Sciatic nerve (tissue), 2 donors: ENCODE measurements at places on chromosomes 11 and 22.
A peak's percentile ranks its signal among the peaks of the same experiment; 100 is the strongest.

DNA sequence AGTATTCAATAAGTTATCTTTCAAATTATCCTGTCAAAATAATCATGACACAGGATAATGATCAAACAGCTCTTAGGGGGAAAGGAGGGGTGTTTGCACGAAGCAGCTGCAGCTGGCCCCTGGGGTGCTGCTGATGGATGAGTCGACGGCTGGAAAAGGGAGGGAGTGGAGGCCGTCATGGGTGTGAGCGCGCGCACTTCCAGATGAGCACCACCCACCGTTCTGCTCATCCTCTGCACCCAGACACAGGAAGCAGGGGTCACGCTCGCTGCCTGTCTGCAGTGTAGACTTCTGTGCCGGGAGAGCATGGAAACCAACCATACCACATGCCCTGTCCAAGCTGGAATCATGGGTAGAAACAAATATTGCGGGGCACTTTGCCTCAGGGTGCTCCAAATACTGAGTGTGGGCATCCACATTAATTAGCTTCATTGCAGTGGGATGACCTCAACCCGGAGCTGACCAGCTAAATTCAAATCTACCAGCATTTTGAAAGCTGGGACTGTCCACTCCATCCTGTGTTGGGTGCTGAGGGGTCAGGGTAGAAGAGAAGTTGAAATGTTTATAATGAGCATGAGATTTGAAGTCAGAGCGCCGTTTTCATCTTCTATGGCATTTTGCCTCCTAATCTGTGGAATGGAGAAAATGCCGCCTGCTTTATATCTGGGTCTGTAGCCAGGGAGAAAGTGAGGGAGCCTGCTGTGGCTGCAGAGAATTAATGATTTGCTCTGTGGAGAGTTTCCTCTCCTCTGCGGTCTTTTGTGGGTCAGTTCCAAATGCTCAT lies 802.4 kb downstream of the TBC1D22A start:
- no peak for DNase-seq

DNA sequence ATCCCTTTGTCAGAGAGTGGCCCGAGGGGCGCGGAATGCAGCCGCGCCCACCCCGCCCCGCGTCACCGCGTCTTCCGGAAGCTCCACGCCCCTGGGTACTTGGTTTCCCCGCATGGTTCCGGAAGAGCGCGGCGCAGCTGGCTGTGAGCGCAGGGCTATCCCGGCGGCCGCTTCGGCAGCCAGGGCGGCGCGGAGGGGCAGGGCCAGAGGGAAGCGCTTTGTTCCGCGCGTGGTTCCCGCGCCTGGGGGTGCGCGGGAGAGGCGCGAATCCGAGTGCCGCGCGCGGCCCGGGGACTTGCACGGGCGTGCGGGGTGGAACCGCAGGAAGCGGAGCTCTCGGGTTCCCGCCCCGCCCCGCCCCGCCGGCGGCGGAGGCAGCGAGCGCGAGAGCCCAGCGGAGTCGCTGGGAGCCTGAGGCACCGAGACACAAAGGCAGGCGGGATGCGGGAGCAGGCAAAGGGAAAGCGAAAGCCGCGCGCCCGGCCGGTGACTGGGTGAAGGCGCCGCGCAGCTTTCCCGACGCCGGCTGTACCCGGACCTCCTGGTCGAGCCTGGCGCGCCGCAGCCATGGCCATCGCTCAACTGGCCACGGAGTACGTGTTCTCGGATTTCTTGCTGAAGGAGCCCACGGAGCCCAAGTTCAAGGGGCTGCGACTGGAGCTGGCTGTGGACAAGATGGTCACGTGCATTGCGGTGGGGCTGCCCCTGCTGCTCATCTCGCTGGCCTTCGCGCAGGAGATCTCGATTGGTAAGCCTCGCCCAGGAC lies at the start of gene PANX1:
Gene PANX1 (plus strand): TSS at position 96 of the 766 bp plus-strand sequence. CDS start 472 bp downstream, at position 568.
- DNase-seq: peak; percentile 81

DNA sequence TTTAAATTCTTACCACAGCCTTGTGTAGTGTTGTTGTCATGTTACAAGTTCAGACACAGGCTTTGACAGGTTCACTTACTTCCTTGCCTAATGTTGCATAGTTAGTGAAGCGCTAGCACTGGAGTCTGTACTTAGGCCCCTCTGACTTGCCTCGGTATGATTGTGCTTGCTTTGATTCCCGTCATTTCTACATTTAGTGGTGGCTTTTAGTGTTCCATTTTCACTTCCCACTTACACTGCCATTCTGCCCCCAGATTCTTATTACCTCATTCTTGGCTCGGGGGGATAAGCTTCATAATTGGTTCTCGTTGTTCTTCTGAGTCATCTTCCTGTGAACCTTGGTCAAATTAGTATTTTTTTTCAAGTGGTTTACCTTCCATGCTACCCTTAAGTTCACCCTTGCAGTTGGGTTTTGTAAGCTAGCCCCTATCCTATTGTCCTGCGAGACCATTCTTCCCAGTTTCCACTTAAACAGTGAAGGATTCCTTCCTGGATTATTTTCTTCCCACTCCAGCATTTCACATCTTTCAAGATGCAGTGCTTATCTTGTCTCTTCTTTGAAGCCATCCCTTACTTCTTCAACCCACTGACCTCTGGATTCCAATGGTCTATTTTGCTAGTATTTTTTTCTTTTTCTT lies 68.7 kb downstream of the DDX10 start:
- no peak for DNase-seq

GRCh38 chr11:5343474-5344335 lies at the start of gene OR51B5:
OR51B5 (minus strand) TSS chr11:5343524; CDS start chr11:5343524, 0 bp downstream.
- DNase-seq: no peak

DNA sequence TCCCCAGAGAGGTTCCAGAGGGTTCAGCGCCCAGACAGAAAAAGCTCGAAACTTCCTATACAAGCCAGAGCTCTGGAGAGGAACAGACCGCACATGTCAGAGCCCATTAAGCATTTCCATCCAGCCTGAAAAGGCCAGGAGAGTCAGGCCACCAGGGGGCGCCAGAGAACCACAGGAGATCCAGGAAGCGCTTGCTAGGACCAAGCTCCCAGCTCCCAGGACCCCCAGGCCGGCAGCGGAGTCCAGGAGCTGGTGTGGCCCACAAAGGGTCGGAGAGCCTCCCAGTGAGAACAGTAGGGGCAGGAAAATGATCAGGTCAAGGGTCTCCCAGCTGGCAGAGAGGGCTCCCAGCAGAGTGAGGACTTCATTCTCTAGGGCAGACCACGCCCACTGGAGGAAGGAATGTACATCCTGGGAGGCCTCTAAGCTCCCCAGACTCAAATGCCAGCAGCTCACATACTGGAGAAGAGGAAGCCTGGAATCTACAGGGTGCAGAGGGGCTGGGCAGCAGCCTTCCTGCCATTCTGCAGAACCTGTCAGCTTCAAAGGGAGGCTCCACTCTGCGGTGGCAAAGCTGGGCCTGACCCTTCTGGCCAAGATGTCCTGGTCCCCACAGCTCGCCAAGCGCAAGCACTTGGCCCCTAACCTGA lies 2.1 kb upstream of the MEI1 start:
- DNase-seq: peak; percentile 97

- DNase-seq: no peak
Observed at GRCh38 chr22:28043266-28043665, 124.2 kb upstream of the PITPNB start.

DNA sequence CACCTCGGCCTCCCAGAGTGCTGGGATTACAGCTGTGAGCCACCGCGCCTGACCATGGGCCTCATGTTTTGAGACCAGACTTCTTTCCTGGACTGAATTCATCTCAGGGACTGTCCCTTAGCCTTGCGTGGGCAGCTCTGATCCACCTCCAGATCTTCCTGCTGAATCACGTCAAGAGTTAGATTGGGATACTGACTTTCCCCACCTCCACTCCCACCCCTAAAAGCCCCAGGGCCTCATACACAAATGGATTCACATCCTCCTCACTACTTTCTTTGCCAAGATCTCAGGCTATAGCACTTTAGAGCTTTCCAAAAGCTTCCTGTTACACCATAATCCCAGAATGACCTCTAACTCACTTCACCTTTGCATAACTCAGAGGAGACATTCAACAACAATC lies 12.1 kb downstream of the CCDC87 start:
- DNase-seq: no peak

DNA sequence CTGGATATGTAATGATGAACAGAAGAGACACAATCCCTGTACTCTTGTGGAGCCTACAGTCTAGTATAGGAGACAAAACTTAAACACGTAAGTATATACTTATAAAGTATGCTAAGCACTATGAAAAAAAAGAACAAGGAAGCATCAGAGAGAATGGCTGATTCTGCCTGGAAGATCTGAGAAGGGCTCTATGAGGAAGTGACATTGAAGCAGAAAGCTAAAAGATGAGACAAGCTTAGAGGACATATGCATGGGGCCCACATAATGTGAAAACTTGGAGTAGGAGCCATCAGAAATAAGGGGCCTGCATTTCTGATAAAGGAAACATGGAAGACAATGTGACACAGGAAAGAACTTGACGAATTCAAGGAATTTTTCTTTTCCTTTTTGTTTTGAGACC lies 16.6 kb downstream of the SAA1 start:
- no peak for DNase-seq

DNA sequence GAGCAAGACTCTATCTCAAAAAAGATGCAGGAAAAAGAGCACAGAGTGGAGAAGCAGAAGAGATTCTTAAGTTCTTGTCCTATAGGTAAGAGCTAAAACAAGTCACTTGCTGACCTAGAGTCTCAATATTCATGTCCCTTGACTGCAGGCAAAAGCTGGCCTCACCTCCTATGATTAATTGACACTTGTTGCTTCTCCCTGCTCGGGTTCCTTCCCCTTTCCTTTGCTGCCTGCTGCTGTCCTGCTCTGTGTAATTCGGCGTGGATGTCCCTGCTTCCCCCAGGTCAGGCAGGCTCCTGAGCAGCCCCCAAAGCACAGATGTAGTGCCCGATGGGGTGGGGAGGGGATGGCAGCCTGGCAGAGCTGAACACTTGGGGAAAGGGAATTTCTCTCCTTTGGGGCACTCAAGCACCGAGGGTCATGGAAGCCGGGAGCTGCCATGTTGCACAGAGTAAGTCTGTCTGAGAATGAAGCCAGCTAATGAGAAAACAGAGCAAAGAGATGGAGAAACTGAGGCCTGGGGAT lies 60.8 kb upstream of the NUP50 start:
- no peak for DNase-seq

GRCh38 chr22:46062232-46062615 lies 85.3 kb upstream of the WNT7B start:
- peak; percentile 36 for DNase-seq

- peak; percentile 46 for DNase-seq
Observed at GRCh38 chr11:2576549-2576948, 123.2 kb downstream of the KCNQ1OT1 start.

DNA sequence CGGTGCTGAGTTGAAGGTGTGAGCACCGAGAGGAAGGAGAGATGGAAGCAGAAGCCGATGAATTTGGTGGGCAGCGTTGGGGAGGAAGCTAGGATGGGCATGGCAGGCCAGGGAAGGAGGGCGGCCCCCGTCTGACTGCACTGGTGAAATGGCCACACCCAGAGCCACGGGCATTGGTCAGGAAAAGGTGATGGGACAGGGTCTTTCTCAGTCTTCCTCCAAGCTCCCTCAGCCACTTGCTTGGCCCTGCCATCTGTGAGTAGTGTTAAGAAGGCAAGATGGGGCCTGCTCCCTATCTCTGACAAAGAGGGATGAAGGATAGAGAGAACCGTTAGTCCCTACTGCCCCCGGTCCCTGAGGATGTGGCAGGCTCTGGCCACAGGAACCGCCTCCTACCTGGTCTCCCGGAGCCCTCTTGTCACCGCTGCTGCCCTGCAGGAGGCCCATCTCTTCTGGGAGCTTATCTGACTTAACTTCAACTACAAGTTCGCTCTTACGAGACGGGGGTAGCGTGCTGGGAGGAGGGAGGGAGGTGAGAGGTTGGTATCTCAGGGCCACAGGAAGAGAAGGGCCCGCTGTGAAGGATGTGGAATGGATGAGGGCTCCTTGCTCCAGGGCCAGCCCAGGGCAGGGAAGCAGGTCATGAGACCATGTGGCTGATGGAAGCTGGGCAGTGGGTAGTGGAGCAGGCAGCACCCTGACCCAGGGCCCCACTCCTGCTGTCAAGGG lies 6.8 kb downstream of the MCAM start:
- DNase-seq: no peak

- DNase-seq: no peak
Observed at GRCh38 chr11:118373263-118373662, 13.9 kb downstream of the UBE4A start.
